Thoracic aorta (tissue), 2 donors: ENCODE measurements at places on chromosomes 13 and 19.

- no peak for DNase-seq
Observed at GRCh38 chr19:50505856-50506611, 5.0 kb downstream of the JOSD2 start.

- no peak for DNase-seq
Observed at GRCh38 chr19:5068233-5069072, 99.5 kb downstream of the KDM4B start.

DNA sequence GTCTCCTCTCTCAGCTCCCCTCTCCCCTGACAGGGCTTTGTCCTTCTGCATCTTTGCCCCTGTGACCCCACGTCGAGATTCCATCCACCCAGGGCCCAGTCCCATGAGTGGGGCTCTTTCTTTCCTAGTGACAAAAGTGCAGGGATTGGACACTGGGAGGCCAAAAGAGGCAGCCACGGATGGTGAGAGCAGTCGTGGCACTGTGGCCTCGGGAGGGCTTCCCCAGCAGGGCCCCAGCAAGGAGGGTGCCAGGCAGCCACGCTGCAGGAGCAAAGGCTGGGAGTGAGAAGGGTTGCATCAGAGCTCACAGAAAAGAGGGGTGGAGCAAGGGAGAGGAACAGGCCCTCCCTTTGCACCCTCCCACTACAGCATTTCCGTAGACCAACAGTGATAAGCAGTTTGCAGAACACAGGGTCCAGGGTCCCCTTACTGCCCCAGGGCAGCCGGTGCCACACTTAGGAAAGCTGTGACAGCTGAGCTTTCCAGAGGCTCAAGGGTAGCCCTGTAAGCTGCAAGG, 4.9 kb downstream of the ZSCAN1 start:
- no peak for DNase-seq

DNA sequence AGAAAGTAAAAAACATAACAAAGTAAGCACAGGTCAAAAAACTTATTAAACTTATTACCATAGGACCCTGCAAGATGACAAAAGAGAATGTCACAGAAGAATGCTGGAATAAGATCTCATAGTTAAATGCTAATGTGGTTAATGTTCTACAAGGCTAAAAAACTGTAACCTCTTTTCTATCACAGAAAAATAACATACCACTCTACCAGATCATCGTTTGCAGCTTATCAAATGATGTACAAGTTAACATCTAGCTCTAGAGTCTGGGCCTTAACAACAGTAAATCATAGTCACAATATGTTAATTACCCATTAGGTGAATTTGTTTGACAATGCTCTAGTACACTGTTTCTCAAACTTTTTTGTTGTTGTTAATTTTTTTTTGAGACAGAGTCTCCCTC, 53.0 kb downstream of the NUFIP1 start:
- no peak for DNase-seq

DNA sequence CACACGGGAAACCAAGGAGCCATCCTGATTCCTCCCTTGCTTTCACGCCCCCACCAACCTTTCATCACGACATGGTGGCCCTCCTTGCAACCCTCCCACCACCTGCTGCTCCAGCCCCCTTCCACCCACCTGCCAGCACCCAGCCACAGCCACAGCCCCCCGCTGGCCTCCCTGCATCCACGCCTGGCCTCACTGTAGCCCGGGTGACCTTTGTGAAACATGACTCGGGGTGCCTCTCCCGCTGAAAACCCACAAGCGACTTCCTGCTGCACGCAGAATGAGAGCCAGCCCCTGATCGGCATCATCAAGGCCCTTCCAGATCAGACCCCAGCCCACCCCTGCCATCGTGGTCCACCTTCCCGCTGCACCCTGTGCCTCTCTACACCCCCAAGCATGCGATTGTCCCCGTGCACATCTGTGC, 14.9 kb downstream of the POP4 start:
- DNase-seq = no peak

DNA sequence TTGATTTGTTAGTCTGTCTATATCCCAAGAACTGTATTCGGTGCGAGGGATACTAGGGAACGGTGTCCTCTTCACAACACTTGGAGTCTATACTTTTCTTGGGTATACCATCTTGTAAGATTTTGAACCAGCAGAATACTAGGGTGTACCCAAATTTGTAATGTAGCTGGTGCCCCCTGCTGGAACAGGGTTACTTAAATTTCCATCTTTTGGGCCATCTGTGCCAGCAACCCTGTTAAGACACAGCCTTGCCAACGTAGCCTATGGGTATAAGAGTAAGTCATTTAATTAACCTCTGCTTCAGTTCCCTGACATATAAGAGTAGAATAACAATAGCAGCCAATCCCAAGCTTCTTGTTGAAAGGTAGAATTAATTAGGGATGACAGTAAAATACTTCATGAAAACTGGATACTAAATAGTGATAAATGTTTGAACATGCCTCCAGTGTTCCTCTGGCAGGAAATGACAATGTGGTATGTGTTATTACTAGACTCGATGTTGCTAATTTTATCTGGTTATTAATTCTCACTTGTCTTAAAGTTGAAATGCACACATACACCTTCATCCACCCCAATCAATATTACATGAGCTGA, 607.6 kb downstream of the FGF9 start:
- no peak for DNase-seq

DNA sequence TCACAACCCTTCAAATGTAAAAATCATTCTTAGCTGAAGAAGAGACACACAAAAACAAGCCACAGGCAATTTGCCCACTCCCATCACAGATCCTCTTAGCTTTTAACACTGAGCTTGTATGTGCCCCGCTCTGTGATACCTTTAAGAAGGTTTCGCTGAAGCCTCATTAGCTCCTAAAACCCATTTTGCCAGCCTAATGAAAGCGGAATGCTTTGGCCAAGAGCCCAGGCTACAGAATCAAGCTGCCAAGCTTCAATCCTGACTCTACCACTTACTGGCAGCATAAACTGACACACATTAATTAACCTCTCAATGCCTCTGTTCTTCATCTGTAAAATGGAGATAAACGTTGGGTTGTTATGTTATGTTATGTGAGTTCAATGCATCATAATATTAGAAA, 10.5 kb downstream of the ZNF112 start:
- DNase-seq = no peak

GRCh38 chr19:42370068-42370520, 20.0 kb downstream of the CNFN start:
- DNase-seq = no peak

GRCh38 chr19:38013913-38014580, 107.0 kb downstream of the SIPA1L3 start:
- no peak for DNase-seq

- DNase-seq = no peak
Observed at GRCh38 chr13:110562036-110562597, 595 bp upstream of the RAB20 start.

DNA sequence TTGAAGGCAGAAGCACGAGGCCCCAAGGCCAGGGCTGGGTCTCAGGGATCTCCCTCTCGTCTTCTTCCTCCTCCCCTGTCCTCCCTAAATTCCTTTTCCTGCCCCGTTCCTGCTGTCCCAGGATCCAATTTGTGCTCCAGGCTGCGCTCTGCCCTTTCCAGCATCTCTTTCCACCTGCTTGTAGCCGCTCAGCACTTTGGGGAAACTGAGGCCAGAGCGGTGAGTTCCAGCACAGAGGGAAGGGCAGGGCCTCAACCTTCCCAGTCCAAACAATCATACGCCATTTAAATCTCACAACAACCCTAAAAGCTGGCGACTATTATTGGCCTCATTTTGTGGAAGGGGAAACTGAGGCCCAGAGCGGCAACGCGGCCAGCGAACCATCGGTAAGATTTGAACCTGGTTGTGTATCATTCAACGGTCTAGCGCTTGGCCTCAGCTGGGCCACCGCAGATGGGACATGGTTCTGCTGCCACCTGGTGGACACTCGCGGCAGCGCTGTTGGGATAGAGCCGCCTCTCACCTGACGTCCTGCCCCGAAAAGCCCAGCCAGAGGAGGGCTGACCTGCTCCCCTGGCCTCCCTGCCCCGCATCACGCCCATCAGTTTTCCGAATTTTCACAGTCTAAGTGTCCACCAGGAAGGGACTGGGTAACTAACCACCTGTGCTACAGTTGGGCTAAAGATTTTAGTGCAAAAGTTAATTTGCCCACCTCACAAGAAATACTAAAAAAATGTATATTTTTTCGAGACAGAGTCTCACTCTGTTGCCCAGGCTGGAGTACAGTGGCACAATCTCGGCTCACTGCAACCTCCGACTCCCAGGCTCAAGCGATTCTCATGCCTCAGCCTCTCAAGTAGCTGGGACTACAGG, 4.2 kb upstream of the RPL18A start:
- no peak for DNase-seq

DNA sequence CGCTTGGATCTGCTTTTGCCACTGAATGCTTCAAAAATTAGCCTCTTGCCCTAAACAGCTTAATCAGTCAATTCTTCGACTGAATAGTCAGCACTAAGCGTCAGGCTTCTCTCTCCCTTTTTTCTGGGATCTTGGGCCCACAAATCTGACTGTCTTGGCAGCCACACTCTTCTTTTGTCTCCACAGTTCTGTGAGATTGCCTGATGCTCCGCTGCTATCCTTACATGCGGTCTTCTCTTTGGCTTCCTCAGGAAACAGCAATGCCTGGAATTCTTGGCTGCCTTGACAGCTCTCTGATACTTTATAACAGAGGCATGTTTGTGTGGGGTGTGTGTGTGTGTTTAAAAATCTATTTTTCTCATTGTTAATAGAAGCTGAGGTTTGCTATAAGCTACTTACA, 32.6 kb downstream of the ERCC5 start:
- DNase-seq = no peak

- no peak for DNase-seq
Observed at GRCh38 chr13:106530980-106531481, 4.4 kb downstream of the EFNB2 start.
